ENCODE measurements at places on chromosomes 13 and 19.

DNA sequence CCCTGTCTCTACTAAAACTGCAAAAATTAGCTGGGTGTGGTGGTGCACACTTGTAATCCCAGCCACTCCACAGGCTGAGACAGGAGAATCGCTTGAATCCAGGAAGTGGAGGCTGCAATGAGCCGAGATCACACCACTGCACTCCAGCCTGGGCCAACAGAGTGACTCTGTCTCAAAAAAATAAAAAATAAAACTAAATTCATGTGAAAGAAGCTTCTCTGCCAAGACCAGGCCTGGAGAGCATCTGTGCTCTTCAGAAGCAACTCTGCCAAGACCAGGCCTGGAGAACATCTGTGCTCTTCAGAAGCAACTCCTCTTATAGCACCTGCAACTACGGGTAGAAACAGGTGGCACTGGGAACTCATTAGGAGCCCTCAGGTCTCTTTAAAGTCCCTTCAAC lies 37.7 kb downstream of the CRYL1 start:
- DNase-seq, result no peak

DNA sequence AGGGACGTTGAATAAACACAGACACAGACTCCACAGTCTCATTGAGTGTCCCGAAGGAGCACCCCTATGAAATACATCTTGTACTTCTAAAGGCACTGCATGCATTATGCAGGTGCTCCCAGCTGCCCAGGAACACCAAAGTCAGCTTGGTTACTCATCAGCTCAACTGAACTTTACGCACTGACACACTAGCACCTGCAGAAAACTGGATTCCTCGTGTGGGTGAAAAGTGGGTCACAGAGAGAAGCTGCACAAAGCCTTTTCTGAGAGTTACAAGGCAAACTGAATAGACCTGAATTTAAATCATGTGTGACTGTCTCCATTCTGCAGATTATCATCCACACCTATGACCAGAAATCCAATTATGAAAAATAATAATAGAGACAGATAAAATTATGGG lies 527.5 kb upstream of the NBEA start:
- no peak for DNase-seq

DNA sequence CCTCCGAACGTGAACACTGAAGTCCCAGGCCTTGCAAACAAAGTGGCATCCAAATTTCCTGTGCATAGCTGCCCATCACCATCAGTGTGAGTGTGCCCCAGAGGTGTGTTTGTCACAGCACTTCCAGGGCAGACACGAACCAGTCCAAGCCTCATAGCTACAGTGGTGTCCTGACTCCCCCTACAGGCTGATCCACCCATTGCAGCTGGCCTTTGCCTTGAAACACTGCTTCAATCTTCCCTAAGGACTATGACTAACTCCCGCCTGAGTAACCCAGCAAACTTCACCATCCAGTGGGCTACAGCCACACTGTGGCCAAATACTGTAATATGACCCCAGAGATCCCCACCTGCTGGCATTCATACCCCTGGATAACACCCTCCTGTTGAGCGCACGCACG lies 3.9 kb downstream of the ZNF266 start:
- no peak for DNase-seq

DNA sequence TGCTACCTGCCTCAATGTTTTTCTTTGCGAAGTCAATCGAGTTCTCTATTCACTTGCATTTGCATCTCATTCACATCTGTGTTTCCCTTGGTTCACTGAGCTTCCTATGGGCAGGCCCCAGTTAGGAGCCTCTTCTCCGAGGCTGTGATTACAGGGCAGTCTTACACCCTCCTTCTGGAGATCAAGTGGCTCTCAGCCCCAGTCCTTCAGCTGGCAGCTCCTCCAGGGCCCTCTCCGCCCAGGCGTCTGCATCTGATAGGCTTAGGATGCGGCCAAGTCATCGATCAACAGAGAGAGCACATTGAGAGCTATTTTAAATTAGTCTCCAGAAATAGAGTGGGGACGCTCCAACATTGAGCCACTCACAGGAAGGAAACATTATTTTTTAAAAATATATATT lies 44.2 kb downstream of the MBNL2 start:
- no peak for DNase-seq

DNA sequence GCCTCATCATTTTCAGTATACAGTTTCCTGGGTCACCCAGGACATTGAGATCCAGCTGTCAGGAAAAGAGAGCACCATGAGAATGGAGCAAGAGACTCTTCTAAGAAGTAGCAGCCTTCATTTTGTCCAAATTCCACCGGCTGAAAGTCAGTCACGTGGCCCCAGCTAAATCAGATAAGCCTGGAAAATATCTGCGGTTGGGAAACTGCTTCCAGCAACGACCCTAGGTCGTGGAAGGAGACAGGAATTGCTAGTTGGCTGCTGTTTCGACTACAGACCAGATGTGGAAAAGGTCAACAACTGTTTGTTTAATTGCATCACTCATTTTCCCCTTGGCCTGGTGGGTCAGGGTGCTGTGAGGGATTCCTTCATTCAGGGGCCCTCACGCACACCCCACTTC lies 107.0 kb downstream of the ZNF536 start:
- DNase-seq, result no peak

DNA sequence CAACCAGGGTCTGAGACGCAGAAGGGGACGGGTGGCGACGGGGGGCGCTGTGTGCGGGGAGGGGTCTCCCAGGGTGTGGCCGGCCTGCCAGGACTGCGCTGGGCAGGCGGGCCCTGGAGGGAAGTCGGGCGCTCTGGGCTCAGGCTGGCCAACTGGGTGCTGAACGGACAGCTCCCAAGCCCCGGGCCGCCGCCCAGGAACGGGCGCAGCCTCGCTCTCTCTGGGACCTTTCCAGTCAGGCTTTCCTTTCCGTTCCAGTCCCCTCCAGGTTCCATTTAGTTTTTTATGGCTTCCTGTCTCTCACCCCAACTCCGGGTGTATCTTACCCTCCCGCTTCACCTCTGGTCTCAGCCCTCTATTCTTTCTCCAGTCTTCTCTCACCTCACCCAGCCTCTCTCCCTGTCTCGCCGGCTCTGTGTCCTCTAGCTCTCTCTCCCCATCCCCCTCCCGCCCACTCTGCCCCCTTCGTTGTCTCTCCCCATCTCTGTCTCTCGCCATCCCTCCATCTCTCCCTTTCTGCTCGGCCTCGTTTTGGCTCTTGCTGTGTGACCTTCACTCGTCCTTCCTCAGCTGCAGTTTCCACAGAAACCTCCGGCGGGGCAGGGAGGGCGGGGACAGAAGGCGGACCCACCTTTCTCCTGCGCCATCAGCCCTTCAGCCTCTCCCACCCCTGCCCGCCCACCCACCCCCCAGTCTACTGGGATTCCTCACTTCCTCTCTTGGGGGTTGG lies 3.3 kb upstream of the ATP1A3 start:
- DNase-seq, result no peak

DNA sequence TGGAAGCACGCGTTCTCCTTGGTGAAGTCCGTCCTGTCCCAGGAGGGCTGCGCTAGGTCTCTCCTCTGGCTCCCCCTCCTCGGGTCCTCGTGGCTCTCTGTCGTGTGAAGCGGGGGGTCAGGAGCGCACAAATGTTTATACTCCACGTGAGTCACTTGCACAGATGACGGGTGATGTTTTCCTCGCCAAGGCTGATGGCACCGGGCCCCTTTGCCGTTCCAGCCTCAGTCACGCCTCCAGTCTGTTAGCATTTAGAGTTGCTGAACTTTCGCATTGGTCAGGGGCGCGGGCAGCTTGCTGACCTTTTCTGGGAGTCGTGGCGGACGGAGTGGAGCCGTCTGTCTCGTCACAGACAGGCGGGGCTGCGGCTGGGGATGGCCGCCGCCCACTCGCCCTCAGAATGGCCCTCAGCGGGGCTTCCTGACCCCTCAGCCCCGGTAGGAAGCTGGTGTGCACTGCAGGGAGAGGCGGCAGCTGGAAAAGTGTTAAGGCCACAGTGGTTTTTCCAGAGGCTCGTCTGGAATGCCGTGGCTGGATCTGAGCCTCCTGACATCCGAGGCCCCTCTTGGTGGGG lies 13.7 kb downstream of the KLHL26 start:
- no peak for DNase-seq

- DNase-seq, result no peak
Measured at GRCh38 chr13:29707876-29708543, 112.5 kb upstream of the SLC7A1 start.

DNA sequence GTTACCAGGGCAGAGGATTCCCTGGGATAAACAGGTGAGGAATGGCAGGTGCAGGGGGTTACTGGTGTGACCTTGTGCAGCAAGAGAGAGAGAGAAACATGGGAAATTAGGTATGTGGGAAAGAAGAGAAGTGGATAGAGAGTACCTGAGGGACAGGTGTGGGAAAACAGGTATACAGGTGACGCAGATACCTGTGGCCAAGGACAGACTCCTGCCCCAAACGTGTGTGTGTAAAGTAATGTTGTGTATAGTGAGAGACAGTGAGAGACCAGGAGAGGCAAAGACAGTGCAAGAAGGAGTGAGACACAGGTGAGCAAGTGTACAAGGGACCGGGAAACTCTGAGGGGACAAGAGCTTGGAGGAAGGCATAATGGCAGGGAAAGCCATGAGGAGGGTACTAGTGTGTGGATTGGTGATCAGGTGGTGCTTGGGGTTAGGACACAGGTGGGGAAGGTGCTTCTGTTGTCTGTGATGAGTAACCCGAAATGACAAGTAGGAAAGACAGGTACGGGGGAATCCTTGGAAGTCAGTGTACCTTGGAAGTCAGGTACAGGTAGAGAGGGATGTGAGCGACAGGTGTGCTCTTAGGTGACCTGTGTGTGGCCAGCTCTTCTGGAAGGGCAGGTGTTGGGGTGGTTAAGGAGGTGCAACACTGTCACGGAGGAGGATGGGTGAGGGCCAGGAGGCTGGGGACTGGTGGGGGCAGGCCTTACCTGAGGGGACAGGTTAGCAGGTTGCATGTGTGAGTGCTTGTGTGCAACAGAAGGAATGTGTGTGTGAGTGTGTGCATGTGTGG lies 2.8 kb downstream of the ERFL start:
- DNase-seq, result no peak

DNA sequence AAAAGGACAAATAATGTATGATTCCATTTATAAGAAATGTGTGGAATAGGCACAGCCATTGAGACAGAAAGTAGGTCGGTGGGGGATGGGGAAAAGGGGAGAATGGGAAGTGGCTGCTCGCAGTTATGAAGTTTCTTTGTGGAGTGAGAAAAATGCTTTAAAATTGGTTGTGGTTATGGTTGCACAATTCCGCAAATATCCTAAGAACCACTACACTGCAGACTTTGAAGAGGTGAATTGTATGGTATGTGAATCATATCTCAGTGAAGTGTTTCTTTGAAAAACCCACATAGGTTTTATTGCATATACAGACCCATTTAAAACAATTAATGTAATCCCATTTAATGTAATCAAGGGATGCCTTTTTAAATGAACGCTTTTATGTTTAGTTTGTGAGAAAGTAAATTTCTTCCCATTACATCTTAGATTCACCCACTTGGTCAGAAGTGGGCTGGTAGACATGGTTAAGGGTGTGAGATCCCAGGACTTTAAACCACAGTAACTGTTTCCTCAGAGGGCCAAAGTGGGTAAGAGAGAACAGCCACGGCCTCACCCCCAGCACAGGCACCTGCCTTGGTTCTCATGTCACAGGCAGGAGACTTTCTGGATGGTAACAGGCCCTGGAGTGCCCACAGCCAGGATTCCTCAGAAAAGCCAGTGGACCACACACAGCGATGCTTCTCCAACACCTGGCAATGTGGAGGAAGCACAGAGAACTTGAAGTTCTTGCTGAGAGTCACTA lies 119.3 kb upstream of the GJB6 start:
- no peak for DNase-seq

- no peak for DNase-seq
Measured at GRCh38 chr19:29524201-29524911, 1.4 kb upstream of the VSTM2B start.

DNA sequence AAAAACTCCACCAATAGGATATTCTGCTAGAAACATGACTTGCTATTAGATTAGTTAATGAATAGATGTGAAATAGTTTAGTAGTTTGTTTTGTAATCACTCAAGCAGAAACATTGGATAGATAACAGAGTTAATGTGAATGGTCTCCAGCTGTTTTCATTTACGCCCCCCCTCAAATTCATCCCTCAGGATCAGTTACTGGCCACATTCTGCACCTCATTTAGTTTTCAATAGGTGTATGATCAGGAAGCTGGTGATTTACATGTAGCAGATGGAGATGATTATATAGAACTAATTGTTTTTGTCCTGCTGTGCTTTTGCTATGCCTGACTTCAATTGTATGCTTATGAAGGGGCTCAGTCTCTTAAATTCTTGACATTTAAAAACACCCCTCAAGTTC lies 759.0 kb downstream of the SLITRK6 start:
- no peak for DNase-seq

- DNase-seq, result no peak
Measured at GRCh38 chr19:4368128-4368820, 24.9 kb downstream of the MPND start.

DNA sequence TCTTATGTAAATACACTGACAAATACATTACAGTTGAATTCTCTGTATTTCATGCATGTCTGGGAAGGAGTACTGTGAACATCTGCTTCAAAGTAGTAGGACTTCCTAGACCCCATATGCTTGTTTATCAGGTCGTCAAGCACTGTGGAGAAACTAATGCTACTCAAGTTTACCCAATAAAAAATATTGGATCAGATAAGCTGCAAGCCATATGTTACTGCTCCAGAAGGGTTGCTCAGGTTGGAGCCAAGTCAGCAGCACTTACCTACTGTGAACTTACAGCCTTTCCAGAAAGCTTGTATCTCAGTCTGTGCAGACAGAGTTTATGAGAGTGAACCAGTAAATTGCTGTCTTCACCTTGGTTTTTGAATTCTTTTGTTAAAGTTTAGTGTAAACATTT lies 36.2 kb downstream of the SLAIN1 start:
- no peak for DNase-seq

GRCh38 chr19:46489445-46490272 lies 6.0 kb downstream of the PNMA8B start:
- DNase-seq, result no peak

DNA sequence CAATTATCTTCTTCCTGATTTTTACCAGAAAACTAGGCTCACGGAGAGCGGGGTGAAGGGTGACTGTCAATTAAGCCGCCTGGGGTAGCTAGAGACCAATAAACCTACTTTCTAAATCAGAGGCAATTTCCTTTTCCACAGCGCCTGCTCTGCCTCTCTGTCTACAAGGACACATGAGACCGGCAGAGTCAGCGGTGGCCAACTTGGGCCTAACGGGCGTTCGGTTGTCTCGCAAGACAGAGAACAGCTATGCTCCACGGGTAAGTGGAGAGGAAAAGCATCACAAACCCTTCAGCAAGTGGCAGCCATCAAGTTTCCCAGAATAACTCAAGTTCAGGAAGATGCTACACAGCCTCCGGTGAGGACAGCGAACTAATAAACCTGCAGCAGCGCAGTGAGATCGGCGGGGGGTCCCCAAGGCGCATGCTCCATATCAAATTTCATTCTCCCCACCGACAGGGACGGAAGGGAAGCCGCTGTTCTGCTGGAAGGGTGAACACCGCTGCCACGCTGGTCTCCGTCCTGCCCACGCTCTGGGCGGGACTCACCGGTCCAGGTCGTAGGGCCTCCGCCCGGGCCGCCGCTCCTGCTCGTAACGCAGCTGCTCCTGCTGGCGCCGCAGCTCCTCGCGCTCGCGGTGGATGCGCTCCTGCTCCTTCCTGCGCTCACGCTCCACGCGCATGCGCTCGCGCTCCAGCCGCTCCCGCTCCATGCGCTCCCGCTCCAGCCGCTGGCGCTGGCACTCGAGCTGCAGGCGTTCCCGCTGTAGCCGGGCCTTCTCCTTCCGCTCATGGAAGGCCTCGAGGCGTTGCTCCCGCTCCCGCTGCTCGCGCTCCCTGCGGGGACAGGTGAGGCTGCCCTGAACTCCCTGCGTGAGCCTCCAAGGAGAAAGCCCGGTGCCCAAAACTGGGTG lies 25.8 kb upstream of the TINCR start:
- DNase-seq, result no peak

- DNase-seq, result no peak
Measured at GRCh38 chr13:64371045-64371444, 2859.1 kb downstream of the PCDH9 start.

- DNase-seq, result no peak
Measured at GRCh38 chr13:45598597-45598996, 16.9 kb downstream of the ERICH6B start.

Measured in T1000 (cell line).